NCI-H446 (cell line): ENCODE measurements at places on chromosomes 1 and 21.

DNA sequence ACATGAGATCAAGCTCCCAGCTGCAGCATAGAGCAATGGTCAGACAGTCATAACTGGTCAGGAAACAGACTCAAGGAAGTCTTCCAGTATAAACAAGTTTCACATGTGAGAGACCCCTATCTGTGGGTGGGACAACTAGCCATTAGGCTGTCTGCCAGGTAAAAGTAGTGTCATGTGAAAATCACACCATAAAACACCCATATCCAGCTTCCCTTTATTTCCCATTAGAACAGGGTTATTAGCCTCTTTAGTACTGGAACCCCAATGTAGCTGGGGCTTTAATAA is 426.7 kb downstream of the KCNT2 start:
- no peak for DNase-seq

GRCh38 chr1:167116174-167116573 is 22.3 kb downstream of the STYXL2 start:
- DNase-seq: no peak

- DNase-seq: no peak
Observed at GRCh38 chr1:109045595-109045994, 3.7 kb upstream of the WDR47 start.

DNA sequence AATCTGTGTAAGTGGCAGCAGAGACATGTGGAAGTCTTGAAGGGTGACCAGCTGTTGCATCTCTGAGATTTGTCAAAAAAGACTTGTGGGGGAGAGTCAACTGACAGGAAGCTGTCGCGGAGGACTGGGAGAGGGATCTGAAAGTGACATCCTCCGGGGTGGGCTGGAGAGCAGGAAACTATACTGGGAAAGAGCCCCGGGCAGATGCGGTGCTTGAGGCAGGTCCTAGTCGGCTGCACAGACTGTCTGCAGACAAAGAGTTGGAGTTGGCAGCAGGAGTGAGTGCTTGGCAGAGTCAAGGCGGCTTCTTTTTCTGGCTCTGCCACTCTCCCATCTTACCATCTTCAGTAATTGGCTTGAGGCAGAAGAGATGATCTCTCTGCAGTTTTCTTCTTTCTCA is 294.0 kb upstream of the C1orf87 start:
- DNase-seq: peak; percentile 60

- DNase-seq: no peak
Observed at GRCh38 chr1:3628445-3628844, 3.6 kb downstream of the TPRG1L start.

GRCh38 chr1:86552376-86552775 is 5.5 kb downstream of the CLCA4 start:
- no peak for DNase-seq

DNA sequence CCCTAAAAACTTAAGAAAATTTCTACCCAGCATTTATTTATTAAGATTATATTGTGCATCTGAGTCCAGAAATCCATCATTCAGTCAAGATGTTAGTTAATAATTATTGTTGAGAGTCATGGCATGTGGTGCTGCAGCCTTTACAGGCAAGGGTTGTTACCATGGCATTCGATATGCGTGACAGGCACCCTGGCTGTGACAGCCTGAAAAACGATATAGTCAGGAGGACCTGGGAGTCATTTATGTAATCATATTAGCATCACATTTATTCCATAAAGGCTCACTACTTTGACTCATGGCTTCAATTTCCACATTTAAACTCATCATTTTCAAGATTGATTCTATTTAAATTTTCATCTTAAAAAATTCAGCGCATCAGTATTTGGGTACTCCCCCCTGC is 68.0 kb downstream of the CACHD1 start:
- no peak for DNase-seq

GRCh38 chr1:10707208-10707607 is 89.2 kb downstream of the CASZ1 start:
- no peak for DNase-seq

- DNase-seq: no peak
Observed at GRCh38 chr1:51630922-51631321, 14.0 kb downstream of the OSBPL9 start.

DNA sequence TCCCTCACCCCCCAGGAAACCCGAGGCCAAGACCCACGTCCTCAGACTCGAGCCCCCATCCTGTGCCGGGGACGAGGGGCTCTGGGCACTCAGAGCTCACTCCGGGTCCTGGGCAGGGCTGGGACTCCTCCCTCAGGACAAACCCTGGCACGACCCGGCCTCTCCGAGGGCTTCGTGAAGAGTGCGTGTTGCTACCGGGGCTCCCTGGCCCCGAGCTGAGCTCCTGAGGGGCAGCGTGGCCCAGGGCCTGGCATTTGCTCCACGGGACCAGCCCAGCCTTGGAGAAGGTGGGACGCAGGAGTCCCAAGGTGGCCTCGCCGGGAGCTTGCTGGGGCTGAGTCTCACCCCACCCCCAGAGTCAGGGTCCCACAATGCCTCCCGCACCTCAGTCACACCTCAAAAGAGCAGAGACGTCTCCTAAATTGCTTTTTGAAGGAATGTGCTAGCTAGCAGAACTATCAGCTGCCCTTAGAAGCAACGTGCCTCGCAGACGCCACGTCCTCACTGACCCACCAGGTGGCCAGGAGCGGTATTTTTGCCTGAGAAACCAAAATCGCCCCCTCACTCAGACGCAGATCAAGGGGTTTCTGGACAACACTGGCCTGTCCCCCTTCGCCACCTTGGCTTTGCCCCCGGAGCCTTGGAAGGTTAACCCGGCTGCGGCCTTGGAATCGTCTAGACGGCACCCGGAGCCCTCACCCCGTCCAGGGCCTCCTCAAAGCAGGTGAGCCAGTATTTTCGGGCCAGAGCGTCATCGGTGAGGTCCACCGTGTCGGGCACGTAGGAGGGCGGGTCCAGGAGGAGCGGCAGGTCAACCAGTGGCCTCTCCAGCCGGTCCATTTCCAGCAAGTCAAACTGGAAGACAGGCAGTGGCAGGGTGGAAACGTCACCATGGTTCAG is 11.3 kb downstream of the PANK4 start:
- DNase-seq: no peak

DNA sequence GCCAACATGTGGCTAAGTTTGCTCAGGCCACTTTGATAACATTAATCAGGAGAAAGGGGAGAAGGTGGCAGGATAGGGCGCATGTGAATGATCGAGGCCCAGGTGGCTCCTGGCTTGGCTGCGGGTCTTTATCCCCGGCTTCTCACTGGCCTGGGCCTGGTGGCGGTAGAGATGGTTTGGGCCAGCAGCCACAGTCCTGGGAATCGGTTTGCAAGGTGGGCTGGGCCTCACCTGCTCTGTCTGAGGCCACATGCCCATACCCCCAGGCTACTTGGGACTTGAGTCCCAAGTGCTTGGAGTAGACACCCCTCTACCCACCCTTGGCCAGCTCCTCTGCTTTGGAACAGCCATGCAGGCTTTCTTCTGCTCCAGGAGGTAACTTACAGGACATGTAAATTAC is 49.7 kb upstream of the DISP3 start:
- DNase-seq: no peak
